ENCODE measurements at places on chromosomes 2 and 18. TPM values are rescaled to one million over a fixed set of nuclear protein-coding genes. Genes with fewer than 3 reads are reported as not detected.

The GNLY gene
- not detected for total RNA-seq

DNA sequence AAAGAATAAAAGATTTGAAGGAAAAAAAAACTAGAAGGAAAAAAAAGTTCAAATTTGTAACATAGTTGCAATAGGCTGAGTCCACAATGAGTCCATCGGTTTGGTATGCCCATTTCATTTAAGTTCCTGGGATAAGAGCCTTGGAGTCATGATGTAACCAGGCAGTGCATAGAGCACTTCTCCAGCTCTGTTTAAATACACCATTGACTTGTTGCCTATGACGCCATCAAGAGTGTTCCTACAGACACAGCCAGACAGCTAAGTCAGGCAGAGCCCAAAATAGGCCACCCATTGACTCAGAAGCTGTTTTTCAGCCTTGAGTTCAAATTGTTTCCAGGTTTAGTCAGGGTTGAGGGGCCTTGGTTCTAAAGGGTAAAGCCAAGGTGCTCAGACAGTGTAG lies 44.9 kb downstream of the SOCS6 start:
- DNase-seq, result no peak

DNA sequence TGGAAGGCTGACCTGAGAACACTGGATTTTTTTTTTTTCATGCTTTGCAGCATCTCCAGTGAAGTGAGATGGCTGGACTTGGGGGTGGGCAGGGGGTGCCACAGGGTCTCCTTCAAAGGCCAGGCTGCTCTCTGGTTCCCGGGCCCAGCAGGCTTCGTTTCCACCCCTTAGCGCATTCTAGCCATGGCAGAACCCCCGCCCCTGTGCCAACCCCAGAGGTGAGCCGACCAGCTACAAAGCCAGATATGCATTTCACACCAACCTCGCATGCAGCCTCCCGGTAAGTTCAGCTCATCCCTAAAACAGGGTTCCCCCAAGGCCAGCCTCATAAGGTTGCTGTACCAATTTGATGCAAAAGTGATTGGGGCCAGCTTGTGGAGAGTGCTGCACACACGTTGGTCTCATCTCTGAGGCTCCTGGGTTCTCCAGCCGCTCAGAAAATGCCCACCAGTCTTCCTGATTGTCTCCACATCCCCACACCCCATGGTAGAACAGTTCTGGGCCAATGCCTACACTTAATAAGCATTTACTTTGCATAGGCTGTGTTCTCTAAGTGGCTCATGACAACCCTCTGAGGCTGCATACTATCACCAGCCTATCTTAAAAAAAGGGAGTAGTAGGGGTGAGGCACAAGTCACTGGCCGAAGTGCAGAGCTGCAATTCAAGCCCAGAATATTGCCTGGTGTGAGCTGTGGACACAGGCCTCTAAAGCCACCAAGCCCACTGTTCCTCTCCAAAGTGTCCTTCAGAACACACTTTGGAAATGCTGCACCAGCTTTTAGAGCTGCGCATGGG lies 23.3 kb downstream of the SMAD7 start:
- no peak for DNase-seq

GRCh38 chr2:163633291-163633690 lies 102.5 kb downstream of the FIGN start:
- DNase-seq, result no peak

- DNase-seq, result no peak
Observed at GRCh38 chr2:6538607-6539006, 327.1 kb downstream of the CMPK2 start.
